ENCODE measurements at places on chromosomes 12 and 14.

- no peak for DNase-seq
Measured at GRCh38 chr14:65470404-65470880, 57.9 kb downstream of the FUT8 start.

GRCh38 chr14:96629082-96629481 lies 126.9 kb downstream of the PAPOLA start:
- DNase-seq, result no peak

DNA sequence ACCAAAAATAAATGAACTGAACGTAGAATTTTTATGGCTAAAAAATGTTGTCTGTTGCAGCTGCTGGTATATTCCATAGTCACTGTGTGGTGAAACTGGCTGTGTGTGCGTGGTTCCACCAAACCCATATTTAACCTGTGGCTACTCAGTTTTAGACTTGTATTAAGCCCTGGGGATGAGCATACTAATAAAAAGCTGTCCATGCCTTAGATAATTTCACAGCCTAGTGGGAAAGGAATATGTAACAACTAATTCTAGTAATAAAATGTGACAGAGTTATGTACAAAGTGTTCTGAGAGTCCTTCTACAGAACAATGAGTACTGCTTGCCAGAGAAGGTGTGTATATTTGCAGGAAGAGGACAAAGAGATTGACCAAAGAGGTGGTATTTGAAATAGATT lies 125.5 kb downstream of the TMTC3 start:
- DNase-seq, result no peak

DNA sequence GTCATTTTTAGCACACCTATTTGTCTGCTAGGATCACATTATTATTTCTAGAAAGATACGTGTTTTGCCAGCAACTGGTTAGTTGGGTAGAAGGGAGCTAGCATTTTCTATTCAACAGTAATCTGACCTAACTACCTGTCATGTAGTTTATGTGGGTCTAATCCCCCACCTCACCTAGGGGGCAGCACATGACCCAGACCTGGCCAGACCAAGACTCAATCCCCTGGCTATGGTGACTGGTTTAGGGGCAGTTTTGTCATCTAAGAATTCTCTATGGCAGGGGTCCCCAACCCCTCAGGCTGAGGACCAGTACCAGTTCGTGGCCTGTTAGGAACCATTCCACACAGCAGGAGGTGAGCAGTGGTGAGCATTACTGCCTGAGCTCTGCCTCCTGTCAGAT lies 29.5 kb upstream of the EVL start:
- no peak for DNase-seq

- no peak for DNase-seq
Measured at GRCh38 chr12:117437516-117438255, 76.3 kb upstream of the NOS1 start.

- DNase-seq, result no peak
Measured at GRCh38 chr14:99789581-99789980, 3.6 kb upstream of the EML1 start.

GRCh38 chr12:68779280-68779679 lies 28.7 kb upstream of the MDM2 start:
- DNase-seq, result no peak

GRCh38 chr12:29208936-29209701 lies 60.0 kb downstream of the FAR2 start:
- DNase-seq, result no peak

DNA sequence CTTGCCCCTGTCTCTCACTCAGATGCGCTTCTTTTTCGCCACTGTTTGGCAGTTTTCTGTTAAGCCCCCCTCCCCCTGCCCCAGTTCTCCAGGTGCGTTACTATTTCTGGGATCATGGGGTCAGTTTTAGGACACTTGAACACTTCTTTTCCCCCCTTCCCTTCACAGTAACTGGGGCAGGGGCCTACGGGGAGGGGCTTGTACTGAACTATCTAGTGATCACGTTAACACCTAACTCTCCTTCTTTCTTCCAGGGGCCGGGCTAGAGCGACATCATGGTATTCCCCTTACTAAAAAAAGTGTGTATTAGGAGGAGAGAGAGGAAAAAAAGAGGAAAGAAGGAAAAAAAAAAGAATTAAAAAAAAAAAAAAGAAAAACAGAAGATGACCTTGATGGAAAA lies 3.7 kb downstream of the PABPN1 start:
- DNase-seq, result no peak

DNA sequence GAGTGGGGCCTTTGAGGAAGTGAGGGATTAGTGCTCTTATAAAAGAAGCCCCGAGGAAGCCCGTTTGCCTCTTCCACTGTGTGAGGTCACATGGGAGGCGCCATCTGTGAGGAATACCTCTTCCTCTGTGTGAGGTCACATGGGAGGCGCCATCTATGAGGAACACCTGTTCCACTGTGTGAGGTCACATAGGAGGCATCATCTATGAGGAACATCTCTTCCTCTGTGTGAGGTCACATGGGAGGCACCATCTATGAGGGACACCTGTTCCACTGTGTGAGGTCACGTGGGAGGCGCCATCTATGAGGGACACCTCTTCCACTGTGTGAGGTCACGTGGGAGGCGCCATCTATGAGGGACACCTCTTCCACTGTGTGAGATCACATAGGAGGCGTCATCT lies 69.7 kb downstream of the SLC24A4 start:
- no peak for DNase-seq

DNA sequence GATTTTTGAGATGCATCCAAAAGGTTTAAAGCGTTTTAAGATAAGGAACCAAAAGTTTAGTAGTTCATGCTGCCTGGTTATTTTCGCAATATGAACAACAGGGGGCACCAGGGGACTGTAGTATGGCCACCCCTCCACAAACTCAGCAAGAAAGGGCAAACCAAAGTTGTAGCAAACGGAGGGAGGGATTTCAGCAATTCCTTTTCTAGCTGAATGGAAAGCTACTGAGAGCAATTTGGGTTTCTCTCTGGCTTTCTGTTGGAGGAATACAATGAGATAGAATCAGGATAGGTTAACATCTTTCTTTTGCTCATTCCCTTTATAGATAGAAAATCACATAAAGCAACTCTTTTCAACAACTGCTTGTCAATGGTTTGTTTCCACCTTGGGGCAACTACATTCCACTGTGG lies 62.5 kb downstream of the DRAM1 start:
- peak; percentile 33 for DNase-seq

DNA sequence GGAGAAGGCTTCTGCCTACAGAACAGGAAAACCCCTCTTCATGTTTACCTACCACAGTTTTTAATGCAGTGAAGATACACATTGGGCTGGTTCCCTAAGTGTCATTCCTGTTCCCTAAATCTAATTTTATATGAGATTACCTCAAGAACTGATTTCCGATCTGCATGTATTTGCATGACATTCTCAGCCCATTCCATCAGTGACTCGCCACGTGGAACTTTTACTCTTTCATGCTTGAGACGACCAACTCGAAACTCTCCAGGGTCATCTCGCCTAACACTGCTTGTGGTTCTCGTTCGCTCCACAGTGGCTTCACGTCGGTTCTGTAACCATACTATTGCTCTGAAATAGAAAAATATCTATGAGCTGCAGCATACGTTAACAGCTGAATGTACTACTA lies 83.1 kb upstream of the STRN3 start:
- no peak for DNase-seq

- DNase-seq, result no peak
Measured at GRCh38 chr14:100088226-100088625, 23.0 kb downstream of the EVL start.

DNA sequence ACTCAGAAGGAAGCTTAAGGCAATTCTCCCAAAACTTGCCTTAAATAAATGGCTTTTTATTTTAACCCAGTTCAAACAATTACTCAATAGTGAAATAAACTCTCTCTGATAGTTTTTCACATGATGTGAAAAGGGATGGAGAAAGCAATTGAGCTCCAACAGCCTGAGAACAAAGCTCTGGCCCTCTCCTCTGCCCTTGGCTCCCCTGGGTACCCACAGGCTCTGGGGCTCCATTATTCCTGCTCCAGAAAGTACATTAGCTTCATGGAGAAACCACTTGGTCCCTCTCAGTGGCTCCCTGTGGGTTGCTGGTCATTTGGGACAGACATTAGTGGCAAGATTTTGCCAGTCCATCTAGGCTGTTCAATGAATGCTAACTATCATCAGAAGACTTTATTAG lies 242.8 kb downstream of the ATP23 start:
- DNase-seq, result no peak

DNA sequence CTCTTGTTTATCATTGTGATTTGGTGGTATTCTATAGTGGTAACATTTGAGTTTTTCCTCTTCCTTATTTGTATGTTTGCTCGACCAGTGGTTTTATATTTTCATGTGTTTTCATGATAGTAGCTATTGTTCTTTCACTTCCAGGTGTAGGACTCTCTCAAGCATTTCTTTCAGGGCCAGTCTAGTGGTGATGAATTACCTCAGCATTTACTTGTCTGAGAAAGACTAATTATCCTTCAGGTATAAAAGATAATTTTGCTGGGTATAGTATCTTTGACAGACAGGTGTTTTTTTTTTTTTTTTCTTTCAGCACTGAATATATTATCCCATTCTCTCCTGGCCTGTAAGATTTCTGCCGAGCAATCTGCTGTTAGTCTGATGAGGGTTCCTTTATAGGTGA lies 35.0 kb upstream of the CCND2 start:
- no peak for DNase-seq

DNA sequence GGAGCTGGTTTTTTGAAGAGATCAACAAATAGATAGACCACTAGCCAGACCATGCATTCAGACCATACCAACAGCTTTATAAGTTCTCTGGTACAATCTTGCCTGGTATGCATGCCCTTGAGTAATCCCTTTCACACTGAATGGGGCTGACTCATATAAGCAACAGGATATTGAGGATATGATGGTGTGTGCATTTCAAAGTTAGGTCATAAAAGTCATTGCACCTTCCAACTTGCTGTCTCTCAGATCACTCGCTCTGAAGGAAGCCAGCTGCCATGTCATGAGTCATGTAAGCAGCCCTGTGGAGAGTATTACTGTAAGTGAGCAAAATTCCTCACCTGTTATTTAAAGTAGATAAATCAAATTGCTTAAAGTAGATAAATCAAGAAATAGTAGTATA lies 45.0 kb upstream of the OR6J1 start:
- no peak for DNase-seq

DNA sequence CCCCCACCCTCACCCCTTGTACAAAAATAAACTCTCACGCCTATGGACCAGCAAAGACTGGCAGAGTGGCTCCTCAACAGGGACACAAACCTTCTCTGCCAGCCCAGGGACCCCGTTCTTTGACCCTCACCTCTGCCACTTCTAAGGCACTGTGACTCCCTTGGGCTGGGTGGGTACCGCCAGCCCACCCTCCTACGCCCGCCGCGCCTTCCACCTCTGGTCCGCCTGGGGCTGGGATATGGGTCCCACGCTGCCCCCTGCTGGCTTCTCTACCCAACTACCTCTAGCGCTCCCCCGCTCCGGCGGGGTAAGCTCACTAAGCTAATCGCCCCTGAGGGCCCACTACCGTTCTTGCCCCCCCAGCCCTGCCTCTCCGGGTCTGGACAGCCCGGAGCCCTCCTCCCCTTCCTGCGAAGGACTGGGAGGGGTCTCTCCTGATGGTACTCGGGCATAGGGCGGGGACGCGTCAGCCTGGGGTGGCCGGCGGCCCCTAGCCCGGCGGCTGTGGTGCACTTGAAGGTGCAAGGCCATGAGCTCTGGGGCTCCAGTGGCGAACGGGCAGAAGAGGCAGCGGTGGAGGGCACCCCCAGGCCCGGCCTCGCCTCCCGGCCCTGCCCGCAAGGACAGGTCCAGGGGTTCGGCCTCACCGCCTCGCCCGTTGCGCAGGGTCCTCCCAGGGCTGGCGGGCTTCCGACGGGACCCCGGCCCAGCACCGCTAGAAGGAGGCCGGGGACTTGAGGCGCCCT lies 8.1 kb downstream of the ZNF219 start:
- DNase-seq, result no peak

DNA sequence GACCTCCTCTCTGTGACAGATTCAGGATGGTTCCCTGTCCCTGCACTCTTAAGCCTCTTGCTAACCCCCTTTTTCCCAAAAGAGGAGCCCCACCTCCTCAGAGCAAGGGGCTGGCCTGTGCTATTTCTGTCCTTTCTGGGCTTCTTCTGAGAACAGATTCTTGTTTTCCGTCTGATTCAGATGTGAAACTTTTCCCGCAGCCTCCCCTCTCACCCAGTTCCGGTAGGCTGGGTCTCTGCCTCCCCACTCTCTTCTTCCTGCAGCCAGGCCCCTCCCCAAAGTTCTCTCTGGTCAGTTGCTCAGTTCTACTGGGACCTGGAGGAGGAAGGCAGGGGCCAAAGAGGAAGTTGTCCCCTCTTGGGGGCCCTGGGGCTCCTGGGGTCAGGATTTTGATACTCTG lies 11.8 kb downstream of the PDE1B start:
- DNase-seq, result no peak

DNA sequence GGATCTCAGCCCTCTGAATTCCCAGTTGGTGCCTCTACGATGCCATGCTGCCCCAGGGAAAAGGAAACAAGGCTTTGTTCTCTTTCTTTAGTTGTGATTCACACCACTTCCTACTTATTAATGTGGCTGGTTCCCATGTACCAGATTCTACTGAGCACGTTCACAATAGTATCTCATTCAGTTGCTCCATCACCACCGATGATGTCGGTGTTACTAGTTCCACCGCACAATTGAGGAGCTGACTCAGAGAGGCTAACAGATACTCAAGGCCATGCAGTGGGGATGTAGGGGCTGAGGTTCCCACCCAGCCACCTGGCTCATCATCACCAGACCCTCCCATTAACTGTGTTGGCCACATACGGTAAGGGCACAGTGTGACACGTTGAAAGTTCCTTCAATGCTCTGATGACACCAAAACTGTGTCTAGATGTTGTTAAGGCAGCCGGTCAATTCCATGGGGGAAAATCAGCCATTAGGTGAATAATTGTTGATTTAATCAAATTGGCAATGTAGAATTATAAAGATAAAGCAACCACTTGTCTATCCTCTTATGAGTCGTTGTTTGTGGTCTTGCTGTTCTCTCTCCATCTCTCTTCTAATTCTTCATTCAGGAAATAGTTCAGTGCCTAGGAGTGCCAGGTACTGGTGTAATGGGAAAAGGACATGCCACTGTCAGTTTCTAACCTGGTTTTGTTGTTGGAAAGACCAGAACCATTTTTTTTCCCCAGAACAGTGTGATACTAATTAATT lies 244.2 kb upstream of the CRY1 start:
- DNase-seq, result no peak

DNA sequence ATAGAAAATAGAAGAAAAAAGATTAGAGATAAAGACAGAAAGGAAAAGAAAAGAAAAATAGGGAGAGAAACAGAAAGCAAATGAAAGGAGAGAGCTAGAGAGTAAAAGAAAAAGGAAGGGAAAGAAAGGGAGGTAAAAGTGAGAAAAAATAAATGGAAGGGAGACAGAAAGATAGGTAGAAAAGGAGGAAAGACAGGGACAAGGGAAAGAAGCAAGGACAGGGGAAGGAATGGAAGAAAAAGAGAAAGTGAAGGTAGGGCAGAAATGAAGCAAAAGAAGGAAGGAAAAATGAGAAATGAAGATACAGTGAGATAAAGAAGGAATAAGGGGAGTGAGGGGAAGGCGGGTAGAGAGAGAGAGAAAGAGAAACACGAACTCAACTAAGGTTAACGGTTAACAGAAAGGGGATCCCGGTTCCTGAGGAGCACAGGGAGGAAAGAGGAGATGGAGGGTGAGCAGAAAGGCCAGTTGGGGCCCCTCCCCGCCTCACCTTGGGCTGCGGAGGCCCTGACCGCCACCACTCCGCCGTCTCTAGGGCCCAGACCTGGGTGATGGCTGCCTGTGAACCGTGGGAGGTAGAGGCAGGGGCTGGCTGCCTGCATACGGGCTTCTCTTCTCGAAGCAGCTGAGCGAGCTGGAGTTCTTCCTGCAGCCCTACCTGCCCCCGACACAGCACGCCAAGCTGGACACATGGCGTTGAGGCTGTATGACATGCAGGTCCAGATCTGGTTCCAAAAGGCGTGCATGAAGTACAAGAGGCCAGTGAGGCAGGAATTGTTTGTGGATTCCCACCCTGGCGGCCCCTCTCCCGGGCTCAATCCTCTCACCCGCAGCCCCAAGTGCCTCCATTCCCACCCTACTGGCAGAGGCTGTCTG lies 59.5 kb downstream of the SMUG1 start:
- no peak for DNase-seq
